ENCODE measurements at places on chromosomes 16 and 17.

- no peak for DNase-seq
Measured at GRCh38 chr17:61452301-61453290, at the start of gene TBX4. Gene TBX4, plus strand, starts transcription at chr17:61452422. Its CDS starts 4,069 bp downstream, at chr17:61456491.

GRCh38 chr16:59179446-59180082 lies 445.4 kb upstream of the GOT2 start:
- no peak for DNase-seq

- peak; percentile 88 for DNase-seq
Measured at GRCh38 chr16:72664509-72665408, 383.2 kb downstream of the ZFHX3 start.

- DNase-seq: no peak
Measured at GRCh38 chr16:4826526-4826925, 20.6 kb downstream of the GLYR1 start.

DNA sequence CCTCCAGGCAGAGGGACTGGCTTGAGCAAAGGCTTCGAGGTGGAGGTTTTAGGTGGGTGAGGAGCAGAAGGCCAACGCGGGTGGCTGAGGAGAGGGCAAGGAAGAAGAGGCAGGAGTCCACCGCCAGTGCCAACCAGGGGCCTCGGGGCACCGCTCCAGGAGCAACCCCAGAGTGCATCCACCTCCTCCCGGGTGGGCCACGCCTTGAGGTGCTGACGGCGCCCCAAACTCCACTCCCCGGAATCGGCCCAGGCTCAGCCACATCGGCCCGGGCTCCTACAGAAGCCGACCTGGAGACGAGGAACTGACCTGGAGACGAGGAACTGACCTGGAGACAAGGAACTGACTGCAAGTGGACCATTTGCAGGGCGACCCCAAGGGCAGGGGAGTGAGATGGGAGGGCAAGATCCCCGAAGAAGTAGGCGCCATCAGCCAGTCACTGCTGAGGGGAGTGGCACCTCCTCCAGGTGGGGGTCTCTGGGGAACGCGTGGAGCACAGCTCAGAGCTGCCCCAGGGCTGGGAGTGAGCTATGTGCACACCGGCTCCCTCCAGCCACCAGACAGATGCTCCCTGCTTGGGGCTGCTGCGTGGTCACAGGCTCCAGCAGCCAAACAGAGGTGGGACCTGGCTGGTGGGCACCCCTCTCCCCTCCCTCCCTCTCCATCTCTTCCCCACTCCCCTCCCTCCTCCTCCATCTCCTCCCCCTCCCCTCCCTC lies 29.2 kb upstream of the CBFA2T3 start:
- no peak for DNase-seq

GRCh38 chr16:83969771-83970429 lies 1.9 kb downstream of the NECAB2 start:
- no peak for DNase-seq

GRCh38 chr16:72191551-72191950 lies 19.6 kb upstream of the PMFBP1 start:
- no peak for DNase-seq

GRCh38 chr17:14950216-14950615 lies 314.9 kb downstream of the PMP22 start:
- DNase-seq: no peak

- no peak for DNase-seq
Measured at GRCh38 chr16:27414788-27415431, 12.9 kb downstream of the IL21R start.

DNA sequence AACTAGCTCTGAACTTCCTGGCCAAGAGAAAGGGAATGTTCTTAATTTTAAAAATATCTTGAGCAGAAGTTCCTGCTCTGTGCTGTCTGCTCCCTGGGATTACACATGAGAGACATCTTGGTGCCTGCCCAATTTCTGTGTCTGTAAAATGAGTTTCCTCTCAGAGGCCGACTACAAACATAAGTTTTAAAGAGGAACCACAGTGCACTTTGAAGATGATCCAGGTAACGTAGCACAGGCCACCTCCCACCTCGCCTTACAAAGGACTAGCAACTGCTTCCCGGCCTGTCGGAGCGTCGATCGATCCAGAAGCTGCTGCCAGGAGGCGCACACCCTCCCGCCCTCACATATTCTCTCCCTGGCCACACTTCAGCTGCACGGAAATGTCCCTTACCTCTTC lies 55.0 kb upstream of the ATP2A3 start:
- DNase-seq: no peak

DNA sequence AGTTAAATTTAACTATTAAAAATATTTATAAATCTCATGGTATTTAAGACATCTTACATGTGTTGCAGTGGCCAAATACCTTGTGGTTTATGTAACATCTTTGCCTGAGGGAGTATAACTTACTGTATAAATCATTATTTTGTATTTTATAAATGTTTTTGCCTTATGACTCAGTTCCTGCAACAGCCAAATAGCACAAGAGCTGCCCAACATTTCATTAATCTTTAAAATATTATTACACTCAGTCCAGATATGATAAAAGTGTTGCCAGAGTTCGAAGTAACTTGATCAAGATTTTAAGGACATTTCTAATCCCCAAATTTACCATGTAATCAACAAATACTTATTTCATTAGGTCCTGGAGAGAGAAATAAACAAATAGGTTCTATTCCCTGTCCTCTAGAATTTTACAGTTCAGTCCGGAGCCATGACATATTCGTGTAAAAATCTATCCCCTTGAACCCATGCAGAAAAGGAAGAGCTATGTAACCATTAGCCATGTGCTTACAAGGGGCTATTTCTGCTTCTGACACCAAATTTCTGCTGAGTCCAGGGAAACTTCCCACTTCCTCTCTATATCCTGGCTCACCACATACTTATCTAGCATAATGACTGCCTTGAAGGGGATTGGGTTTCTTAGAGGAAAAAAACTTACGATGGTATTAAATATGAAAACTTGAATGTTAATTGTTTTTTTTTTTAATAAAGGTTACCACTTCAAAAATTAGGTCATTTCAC lies 44.0 kb downstream of the IRX6 start:
- DNase-seq: no peak

- no peak for DNase-seq
Measured at GRCh38 chr17:66518677-66519076, 216.3 kb downstream of the PRKCA start.

DNA sequence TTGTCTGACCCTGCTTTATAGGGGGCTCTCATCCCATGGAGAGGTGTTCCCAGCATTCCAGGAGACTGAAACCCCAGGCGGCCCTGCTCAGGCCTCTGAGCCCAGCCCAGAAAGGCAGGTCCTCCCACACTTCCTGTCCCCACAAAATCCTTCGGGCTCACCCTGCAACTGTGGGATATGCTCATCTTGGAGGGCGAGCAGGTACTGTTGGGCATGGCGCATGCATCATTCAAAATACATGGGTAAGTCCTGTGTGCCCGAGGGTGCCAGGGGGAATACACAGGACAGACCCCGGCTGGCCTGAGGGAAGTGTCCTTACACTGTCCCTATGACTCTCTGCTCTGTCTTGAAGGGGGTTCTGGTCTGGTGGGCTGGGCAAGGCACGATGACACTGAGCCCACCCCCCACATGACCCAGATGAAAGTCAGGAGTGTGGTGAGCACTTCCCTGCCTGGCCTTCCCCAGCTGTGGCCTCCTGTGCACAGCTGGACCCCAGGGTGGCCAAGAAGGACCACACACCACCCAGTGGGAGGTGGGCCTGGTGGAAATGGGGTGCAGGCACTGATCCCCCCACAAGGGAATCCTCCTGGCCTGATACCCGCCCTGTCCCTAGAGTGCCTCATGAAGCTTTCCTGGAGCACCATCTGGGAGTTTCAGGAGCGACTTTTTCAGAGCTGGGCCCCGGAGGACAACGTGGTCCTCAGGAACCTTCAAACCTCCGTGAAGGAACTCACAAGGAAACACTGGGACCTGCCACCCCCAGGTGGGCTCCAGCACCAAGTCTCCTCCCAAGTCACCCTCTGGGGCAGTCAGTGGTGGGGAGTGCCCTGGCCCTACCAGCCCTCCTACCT lies 46.7 kb downstream of the USP22 start:
- DNase-seq: no peak

DNA sequence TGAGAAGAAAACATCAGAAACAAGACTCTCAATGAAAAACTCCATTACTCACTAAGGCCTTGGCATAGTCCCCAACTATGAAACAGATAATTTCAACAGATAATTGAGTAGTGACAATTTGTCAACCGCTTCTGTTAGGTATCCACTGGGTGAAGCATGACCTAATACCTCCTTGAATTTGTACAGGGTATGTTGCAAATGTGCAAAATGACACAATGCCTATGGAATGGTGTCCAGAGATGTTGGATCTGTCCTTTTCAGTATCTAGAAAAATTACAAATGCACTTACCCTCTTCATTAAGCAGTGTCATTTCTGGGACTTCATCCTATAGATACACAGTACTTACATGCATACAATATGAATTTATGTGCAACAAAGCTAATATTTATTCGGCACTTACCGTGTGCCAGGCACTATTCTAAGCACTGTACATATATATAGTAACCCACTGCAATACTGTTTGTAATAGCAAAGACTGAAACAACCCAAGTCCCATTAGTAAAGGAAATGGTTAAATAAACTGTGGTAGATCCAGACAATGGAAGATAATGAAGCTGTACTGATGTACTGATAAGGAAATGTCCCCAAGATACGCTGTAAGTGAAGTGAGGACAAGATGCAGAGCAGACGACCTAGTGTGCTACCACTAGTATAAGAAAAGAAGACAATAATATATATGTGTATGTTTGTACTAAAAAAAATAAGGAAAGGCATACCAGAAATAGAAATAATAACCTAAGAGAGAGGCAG lies 21.4 kb upstream of the SLC6A4 start:
- DNase-seq: no peak

DNA sequence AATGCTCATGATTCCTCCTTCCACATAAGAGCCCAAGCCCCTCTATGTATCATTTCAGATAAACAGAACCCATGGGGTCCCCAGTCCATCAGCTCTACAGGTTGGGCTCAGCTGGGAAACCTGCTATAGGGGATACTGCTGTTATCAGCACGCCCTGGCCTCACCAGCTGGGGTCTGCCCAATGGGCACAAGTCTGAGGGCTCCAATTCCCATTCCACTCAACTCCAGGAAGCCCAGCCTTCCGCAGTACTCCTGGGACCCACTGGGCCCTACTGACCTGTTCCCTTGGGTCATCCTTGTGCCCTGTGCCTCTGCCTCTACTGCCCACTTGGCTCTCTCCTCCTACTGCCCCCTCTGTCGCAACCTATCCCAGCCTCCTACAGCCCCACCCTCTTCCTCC lies 16.2 kb upstream of the XYLT2 start:
- no peak for DNase-seq

GRCh38 chr16:86911437-86911958 lies 333.1 kb downstream of the FOXL1 start:
- DNase-seq: no peak

GRCh38 chr16:49851468-49851787 lies 4.5 kb downstream of the ZNF423 start:
- DNase-seq: no peak

- DNase-seq: no peak
Measured at GRCh38 chr17:83108709-83109108, 29.3 kb downstream of the METRNL start.

- no peak for DNase-seq
Measured at GRCh38 chr17:40247926-40248495, 28.9 kb downstream of the WIPF2 start.

DNA sequence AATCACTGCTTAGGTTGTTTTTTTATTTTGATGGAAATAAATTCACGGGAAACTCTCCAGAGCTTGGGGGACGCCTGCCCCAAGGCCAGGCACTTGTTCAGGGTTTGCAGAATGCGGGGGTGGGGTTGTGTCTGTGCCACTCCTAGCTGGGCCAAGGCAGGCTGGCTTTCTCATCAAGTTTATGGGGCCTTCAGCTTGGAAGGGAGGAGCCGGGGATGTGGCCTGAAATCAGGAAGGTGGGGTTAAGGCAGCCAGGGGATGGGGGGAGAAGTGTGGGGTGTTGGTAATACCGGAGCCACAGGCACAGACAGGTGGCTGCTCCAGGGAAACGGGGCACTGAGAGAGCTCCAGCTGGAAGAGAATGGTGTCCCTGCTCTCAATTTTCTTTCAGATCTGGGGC lies 1.7 kb upstream of the CHAD start:
- DNase-seq: no peak

GRCh38 chr17:2929881-2930533 lies 133.4 kb downstream of the OR1D5 start:
- DNase-seq: peak; percentile 6

DNA sequence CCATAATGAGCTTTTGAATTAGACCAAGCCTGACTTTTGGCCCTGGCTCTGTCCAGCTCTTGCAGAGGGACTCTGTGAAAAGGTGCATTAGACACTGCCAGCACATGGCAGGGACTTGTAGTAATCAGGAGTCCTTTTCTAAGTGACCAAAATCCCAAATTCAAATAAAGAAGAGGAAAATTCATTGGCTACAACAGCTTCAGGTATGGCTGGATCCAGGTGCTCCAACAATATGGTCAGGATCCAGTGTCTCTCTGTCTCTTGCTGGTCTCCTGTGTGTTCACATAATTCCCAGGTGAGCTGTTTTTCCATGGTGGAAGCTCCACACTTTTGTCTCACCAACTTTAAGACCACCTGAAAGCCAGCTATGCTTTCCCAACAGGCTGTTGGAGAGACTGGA lies 358.8 kb upstream of the TNRC6C start:
- DNase-seq: no peak

GRCh38 chr17:45077643-45078042 lies 16.5 kb downstream of the NMT1 start:
- no peak for DNase-seq

- DNase-seq: no peak
Measured at GRCh38 chr16:1830213-1830612, 3.2 kb downstream of the FAHD1 start.

GRCh38 chr16:57411362-57411976 lies 6.9 kb downstream of the CCL17 start:
- DNase-seq: no peak

DNA sequence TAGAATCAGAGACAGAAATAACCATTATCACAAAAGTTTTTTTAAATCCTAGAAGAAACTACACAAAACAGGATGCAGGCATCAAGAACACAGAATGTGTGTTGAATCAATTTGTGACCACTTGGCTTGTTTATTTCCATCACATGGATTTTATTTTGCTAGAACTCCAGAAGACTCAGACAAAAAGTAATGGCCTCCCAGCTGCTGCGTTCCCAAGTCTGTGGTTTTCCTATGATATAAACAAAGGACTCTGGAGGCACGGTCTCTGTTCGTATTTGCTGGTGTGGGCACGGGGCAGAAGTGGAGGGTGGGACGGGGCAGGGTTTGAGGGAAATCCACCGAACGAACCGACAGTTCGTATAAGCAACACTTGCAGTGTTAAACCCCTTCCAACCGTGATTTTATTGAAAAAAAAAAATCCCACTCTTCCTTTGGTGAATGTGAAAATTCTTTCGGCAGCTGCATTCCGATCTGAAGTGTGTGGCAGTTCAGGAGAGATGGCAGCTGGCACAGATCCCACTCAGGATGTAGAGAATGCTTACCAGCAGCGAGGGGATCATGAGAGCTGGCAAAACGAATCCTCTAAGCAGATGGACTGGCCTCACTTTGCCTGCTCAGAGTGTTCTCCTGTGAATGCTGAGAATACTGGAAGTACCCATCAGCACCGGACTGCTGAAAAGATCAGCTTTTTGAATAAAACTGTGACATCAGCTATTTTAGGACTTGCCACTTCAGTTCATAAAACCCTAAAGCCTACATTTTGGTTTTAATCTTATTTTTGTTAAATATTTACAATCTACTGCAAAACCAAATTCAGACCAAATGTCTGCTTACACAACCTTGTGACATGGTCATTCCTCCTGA lies 165.2 kb downstream of the VPS53 start:
- DNase-seq: no peak

- DNase-seq: no peak
Measured at GRCh38 chr17:80660527-80661198, 116.0 kb downstream of the RPTOR start.

- no peak for DNase-seq
Measured at GRCh38 chr16:81036751-81037350, 1.2 kb downstream of the ATMIN start.

GRCh38 chr17:43790311-43790940 lies 10.2 kb downstream of the CFAP97D1 start:
- no peak for DNase-seq
